Stimulated activated CD4-positive, alpha-beta T cell treated with anti-CD3 and anti-CD28 coated beads, Interleukin-1b, Interleukin-23, amount 100 ng/mL, for 24 hours (primary cell): ENCODE measurements at places on chromosomes 1 and 21.

- no peak for DNase-seq
Observed at GRCh38 chr1:59707178-59707791, 107.5 kb upstream of the HOOK1 start.

- DNase-seq: no peak
Observed at GRCh38 chr1:72623299-72623708, 341.0 kb upstream of the NEGR1 start.

DNA sequence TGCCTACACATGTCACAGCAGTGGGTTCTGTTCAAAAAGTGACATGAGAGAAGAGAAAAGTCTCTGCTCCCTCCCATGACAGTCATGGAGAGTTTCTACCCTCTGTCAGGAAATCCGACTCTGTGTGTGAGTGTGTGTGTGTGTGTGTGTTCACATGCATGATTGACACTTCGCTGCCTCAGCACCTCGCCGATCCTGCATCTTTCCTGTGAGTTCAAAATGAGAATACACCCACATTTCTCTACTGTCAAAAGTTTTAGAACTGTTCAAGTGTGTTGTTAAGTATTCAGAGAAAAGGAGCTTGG lies 46.2 kb upstream of the COX20 start:
- no peak for DNase-seq

- no peak for DNase-seq
Observed at GRCh38 chr1:83796409-83796808, 202.5 kb downstream of the TTLL7 start.

DNA sequence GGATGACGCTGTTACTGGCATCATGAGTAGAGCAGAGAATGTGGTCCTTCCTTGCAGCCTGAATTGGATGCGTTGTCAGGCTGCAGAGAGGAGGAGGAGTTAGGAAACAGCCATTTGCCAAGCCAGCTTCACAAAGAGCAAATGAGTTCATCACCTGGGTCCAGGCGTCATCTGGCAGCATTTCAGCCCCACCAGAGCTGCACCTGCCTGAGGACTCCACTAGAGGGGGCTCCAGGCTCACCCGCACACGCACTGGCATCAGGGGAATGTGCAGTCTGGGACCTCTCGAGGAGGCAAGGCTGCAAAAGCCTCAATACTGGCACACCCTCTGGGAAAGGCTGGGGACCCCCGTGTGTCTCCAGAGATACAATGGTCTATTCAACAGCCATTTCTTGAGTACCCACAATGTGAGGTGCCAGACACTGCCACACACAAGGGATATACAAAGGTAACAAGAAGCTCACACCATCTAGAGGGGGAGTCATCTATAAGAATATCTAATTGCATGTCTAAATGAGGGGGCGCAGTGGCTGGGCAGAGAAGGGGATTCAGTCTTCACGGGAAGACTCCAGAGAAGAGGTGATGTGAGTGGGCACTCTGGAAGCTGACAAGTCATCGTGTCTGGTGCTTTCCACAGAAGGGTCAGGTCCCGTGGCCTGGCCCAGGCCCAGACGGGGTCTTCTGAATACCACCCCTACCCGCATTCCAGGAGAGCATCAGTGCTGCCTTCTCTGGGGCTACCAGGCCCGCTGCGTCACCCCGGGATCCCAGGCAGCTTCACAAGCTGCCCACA lies 53.5 kb upstream of the CNTN2 start:
- peak; percentile 30 for DNase-seq

DNA sequence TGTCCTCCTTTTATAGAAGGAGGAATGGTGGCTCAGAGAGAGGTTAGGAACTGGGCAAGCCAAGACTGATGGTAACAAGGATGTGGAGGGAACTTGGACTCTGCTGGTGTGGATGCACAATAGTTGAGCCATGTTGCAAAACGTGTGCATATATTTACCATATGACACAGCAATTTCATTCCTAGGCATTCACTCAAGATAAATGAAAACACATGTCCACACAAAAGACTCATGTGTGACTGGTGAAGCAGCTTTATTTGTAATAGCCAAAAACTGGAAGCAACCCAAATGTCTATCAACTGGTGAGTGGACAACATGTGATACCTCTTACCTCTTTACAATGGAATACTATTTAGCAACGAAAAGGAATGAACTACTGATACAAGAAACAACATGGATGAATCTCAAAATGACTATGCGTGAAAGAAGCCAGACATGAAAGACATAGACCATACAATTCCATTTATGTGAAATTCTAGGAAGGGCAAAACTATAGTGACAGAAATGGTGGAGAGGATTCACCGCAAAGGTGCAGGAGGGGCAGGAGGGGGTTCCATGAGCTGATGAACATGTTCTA lies 36.2 kb downstream of the CAMK2N1 start:
- DNase-seq: no peak

DNA sequence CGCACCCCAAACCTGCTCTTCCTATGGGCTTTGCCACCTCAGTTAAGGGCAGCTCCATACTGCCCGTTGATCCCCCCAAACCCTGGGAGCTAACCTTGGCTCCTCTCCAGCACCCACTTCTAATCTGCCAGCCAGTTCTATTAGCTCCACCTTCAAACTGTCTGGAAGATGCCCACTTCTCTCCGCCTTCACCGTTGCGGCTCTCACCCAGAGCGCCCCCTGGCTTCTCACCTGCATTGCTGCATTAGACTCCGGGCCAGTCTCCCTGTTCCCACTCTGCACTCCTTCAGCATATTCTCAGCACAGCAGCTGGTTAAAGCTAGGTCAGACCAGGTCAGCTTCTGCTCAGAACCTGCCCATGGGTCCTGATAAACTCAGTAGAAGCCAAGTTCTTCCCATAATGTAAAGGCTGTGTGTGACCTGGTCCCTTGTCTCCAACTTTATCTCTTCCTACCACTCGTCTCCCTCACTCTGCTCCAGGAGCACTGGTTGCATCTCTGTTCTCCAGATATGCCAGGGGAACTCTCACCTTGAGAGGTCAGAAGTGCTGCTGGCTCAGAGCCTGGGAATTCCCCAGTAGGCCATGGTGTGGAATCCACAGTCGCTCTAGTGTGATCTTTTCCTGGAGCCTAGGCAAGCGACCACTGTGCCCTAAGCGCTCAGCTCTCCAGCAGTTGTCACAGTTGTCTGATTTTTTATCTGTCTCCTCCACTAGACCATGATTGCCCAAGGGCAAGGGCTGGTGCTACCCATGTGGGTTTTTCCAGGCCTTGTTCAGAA lies 150.3 kb downstream of the HMGB4 start:
- DNase-seq: no peak

DNA sequence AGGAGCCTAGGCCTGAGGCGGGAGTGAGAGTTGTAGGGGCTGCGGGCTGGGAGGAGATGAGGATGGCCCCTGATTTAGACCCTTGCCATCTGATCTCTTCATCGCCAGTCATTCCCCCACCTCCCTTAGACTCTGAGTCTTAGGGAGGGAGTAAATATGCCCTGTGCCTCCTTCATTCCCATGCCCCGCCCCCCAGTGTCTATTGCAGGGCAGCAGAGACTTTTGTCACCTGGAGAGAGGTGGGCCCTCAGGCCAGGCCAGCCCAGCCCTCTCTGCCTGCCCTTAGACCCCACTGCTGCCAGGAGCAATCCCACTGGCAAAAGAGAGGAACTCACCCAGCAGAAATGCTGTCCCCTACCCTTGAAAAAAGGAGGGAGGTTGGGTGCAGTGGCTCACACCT lies 3.2 kb upstream of the MFAP2 start:
- no peak for DNase-seq

GRCh38 chr1:17617787-17618557 lies 78.5 kb downstream of the ARHGEF10L start:
- no peak for DNase-seq

DNA sequence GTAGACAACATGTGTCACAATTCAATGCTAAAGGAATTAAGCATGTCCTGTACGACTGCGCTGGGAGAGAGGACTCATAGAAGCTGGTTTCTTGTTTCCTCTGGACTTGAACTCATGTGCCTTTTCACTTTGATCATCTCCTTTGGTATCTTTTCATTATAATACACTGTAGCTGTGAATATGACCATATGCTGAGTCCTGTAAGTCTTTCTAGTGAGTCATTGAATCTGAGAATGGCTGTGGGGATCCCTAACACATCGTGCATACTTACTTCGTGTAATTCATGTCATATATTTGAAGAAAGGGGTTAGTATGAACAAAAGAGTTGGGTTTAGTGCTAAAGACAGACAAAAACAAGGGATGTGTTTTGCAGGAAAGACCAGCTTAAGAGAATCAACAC lies 148.1 kb upstream of the RUNX1 start:
- no peak for DNase-seq

GRCh38 chr1:208031316-208031931 lies 120.5 kb upstream of the CD34 start:
- no peak for DNase-seq

- no peak for DNase-seq
Observed at GRCh38 chr1:169812131-169812530, 17.4 kb upstream of the METTL18 start.

GRCh38 chr21:17343055-17343454 lies 169.8 kb upstream of the CXADR start:
- DNase-seq: no peak

DNA sequence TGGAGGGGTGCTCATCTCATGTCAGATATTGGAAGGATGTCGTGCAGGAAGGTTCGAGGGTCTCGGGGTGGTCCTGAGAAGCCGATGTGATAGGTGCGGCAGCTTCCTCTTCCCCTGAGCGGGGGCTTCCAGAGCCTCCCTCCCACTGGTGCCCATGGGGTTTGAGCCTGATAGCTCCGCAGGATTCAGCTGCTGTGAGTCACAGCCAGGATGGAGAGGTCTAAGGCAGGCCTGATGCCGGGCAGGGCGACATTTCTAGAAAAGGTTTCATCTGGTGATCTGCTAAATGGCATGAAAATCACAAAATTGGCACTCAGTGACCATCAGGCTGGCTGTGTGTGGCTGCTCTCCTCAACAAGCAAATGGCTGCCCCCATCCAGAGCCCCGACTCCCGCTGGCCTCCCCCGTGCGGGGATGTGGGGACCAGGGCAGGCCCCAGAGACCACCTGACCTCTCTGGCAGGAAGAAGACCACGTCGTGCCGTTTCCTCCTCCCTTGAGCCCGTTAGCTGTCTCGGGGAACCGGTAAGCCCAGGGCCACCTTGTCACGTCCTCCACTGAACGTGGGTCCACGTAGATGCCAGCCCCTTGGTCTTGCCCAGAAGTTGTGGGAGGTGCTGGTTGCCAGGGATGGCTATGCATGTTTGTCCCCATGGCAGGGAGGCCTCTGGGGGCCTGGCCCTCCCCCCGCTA lies 66.1 kb downstream of the SKI start:
- DNase-seq: no peak

GRCh38 chr21:15935530-15935929 lies 205.7 kb downstream of the USP25 start:
- DNase-seq: no peak

DNA sequence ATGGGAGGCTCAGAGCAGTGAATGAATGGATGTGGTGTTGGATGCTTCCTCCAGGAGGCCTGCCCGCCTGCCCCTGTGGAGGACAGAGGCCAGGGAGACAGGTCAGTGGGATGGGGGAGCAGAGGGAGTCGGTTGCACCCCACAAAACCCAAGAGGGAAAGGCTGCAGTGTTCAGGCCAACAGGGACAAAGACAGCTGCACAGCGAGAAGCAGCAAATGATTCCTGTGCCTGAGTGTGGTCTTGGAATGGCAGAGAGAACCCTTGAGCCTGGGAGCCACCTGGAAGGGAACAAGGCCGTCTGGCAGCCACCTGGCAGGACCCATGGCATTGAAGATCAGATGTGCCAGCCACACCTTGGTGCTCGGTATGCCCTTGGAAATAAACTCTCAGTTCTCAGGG lies 8.1 kb downstream of the TFF3 start:
- no peak for DNase-seq

- no peak for DNase-seq
Observed at GRCh38 chr21:46080171-46081021, 17.5 kb upstream of the COL6A2 start.

DNA sequence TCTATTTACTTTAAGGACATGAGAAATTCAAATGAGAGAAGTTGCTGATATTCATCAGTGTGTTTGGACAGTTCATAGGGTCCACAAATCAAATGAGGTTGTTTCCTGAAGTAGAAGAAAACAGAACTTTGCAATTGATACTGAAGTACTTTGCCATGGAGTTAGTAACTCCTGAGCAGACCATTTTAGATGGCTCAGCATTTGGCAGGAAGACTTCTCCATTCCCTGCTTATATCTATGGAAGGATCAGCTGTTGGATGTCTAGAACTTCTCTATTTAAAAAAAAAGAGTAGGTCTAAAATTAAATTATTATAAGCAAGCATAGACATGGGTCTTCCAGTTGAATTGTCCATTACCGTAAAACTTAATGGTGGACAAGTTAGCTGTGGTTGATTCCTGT lies 5.1 kb downstream of the TMEM167B start:
- DNase-seq: no peak

DNA sequence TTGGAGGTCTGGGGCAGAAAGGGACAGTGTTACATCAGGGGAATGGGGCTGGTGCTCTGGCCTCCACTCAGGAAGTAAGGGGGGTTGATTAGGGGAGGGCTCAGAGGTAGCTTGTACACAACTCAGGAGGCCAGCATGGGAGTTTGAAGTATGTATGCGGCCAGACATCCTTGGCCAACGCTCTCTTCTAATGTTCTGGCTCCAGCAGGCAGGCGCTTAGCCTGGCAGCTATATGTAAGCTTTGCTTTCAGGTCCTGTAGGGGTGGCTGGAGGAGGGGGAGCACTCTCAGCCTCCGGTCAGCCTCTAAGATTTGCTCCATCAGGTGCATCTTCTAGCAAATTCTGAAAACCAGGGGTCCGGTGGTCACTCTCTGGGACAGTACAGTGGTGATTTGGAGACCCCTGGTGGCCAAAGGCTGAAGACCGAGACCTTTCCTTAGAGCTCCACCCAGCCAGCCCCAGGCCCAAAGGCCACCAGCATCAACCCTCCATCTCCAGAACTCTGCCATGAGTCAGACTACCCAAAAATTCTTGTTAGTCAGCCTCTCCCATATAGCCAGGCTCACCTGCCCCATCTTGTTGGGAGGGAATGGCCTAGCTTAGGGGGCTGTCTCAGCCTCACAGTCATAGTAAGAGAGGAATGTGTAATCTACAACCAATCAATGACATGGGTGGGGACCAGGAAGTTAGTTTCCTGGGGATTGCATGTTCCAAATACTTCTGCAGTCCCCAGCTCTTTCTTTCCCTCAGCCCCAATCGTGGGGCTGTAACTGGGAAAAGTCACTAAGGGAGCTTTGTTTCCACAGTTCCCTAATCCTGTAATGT lies 9.7 kb upstream of the COL8A2 start:
- DNase-seq: no peak

GRCh38 chr1:67588178-67588855 lies 96.7 kb upstream of the GADD45A start:
- no peak for DNase-seq

GRCh38 chr1:196344453-196344852 lies 263.8 kb downstream of the KCNT2 start:
- DNase-seq: no peak

DNA sequence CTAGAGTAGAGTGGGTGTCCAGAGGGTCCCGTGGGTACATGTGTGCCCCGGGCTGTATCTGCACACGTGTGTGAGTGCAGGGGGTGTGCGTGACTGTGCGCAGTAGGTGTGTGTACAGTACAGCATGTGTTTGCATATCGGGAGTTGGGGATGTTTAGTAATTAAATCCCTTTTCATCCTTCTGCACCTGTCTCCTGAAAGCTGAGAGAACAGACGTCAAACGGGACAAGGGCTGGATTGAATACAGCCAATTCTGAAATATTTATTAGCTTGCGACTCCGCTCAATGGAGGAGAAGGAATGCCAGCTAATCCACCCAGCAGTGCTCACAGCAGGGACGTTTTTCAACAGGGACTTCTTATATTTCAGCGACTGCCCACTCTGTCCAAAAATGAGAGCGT lies 44.7 kb upstream of the CASZ1 start:
- DNase-seq: no peak
